H4 (cell line): ENCODE measurements at places on chromosomes 12 and 14. TPM values are rescaled to one million over a fixed set of nuclear protein-coding genes. Genes with fewer than 3 reads are reported as not detected.

DNA sequence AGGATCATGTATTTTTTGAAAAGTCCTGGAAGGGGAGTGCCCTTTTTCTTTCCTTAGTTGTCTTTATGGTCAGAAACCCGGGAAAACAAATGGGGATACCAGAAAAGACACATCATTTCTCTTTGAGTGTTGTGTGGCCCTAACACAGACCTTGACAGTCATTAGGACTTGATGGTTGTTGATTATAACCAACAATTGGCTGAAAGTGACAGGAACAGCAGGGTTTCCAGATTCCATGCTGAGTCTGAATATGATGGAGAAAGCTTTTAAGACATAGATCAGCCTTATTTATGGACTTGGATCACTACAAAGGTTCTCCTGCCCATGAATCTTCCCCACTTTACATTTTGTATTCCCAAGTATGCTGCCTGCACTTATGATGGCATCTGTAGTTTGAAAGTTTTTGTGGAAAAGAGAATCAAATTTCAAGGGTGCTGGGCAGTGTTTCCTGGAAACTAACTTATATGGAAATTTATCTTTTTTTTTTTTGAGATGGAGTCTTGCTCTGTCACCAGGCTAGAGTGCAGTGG, 30.4 kb downstream of the POLR3B start:
- DNase-seq = no peak

CLEC12A gene
- total RNA-seq = not detected in 2 replicates

RHEBL1 gene
- total RNA-seq = 0.99 and 2.4 TPM in 2 replicates

GRCh38 chr14:33742166-33742565, 208.7 kb downstream of the EGLN3 start:
- DNase-seq = no peak

KLRC2 gene
- total RNA-seq = 0.23 TPM in 1 of 2 replicates, not detected in the other

- no peak for DNase-seq
Measured at GRCh38 chr12:117890137-117890536, 78.7 kb downstream of the KSR2 start.

DNA sequence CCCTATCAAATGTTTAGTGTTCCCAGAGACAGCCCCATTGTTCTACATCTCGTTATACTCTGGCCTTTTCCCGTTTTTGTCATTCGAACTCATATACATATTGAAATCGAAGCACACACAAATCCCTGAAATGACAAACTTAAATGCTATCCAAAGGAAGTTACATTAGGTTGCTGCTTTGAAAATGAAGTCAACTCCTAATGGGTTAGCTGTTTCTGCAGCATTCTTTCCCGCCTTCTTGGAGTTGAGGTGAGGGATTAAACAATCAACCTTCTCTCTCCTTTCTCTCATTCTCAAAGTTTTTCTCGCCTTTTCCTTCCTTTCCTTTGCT, 642 bp upstream of the PHC1 start:
- peak; percentile 9 for DNase-seq

AMN gene
- total RNA-seq = not detected in 2 replicates

GRCh38 chr14:32513571-32514009, 184.5 kb downstream of the AKAP6 start:
- DNase-seq = no peak

- no peak for DNase-seq
Measured at GRCh38 chr14:104048758-104049507, 36.6 kb upstream of the ASPG start.

- peak; percentile 93 for DNase-seq
Measured at GRCh38 chr14:55556929-55557623, 22.9 kb upstream of the KTN1 start.

GPX2 gene
- not detected in 2 replicates for total RNA-seq
